ENCODE measurements at places on chromosomes 7 and 10. TPM values are rescaled to one million over a fixed set of nuclear protein-coding genes. Genes with fewer than 3 reads are reported as not detected.

Gene GRM3
- not detected for total RNA-seq

Gene CPXM2
- total RNA-seq: not detected

Gene SPDYE1
- not detected for total RNA-seq

Gene EGR2
- total RNA-seq: 0.32 TPM

Gene OR6B1
- not detected for total RNA-seq

Gene NUTM2E
- total RNA-seq: not detected

Gene SEC23IP
- total RNA-seq: 34.9 TPM

Gene OAT
- total RNA-seq: 71.9 TPM

Gene OGDHL
- total RNA-seq: 0.30 TPM

Gene MGAM2
- not detected for total RNA-seq

DNA sequence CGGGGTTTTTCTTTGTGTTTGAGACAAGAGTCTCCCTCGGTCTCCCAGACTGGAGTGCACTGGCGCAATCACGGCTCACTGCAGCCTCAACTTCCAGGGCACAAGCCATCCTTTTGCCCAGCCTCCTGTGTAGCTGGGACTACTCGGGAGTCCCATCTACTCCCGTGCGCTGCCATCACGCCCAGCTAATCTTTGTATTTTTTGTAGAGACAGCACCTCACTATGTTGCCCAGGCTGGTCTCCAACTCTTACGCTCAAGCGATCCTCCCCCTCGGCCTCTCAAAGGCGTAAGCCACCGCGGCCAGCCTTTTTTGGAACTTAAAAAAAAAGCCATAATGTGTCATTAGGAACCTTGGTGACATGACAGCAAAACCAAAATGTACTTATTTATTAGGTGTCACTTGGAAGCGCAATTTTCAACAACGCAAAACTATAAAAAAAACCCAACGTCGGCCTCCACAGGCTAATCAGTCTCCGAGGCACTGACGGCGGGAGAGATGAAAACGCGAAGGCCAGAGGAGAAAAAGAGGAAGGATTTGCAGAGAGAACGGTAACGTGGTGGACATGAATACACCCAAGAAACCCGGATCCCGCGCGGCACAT, 911 bp upstream of the HNRNPH3 start:
- no peak for DNase-seq

GRCh38 chr10:29554660-29555059, 80.1 kb downstream of the SVIL start:
- no peak for DNase-seq

DNA sequence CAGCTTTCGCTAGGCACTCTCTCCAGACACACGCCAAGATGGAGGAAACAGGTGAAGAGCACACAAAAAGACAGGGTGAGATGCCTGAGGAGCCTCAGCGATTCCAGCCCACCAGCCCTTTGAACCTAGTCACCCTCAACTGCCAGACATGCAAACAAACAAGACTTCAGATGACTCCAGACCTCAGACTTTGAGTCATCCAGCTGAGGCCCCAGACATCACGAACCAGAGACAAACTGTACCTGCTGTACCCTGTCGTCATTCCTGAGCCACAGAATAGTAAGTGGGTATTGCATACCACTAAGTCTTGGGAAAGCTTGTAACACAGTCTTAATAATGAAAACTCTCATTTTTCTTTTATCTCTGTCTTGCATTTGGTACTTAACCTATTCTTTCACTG, 126.6 kb upstream of the LSM8 start:
- DNase-seq: no peak

GRCh38 chr7:130971297-130971696, 237.3 kb upstream of the KLF14 start:
- no peak for DNase-seq

GRCh38 chr10:99937630-99938029, 72.1 kb downstream of the DNMBP start:
- no peak for DNase-seq

DNA sequence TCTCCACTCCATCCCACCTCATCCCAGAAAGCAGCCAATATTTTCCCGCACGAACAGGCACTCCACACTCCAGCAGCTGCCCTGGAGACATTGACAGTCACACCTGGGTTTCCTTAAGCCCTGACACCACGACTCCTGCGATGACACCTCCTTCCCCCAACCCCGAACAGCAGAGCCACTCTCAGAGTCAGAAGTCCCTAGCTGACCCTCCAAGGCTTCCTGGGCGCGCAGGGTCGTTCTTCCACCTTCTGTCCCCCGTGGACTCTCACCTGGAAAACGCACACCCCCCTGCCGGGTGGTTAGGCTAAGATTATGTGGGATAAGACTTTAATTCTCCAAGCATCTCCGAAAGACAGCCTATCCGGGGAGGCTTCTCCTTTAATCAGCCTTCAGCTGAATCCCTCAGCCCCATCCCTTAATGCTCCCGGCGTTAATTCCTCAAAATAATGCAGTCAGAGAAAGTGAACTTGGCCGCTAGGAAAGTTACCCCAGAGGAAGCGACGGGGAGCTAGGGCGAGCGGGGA, 1.1 kb downstream of the DENND11 start:
- no peak for DNase-seq

DNA sequence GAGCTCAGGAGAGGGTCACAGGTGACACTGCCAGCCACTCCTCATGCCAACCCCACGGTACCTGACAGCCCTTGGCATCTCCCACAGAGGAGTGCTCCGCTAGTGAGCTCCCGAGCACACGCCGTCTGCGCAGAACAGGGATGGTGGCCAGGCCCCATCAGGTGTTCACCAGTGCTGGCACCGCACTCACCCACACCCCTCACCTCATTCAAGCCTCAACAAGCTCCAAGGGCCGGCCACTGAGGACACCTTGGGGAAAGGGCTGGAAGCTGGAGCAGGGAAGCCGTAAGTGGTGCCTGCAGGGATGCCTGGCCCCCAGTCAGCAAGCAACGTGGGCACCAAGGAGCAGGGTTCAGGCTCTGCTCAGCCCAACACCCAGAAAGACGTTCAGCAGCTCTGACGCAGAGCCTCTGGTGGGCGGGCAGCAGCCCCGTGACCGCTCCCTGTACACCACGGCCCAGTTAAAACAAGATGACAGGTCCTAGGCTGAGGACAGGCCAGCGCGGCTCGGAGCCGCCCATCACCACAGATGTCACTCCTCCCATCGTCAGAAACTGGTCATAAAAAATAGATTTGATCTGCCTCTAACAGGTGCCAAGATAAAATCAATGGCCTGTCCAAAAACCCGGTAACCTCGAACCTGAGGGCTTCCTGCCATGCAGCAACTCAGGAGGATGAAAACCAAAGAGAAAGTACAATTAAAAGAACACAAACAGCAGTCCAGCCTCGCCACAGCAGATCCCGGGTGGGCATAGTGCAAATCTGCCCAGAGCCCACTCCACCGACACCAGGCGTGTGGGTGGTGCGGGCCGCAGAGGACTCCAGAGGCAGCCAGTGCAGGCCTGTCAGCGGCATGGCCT, 275.9 kb downstream of the MAD1L1 start:
- DNase-seq: no peak

DNA sequence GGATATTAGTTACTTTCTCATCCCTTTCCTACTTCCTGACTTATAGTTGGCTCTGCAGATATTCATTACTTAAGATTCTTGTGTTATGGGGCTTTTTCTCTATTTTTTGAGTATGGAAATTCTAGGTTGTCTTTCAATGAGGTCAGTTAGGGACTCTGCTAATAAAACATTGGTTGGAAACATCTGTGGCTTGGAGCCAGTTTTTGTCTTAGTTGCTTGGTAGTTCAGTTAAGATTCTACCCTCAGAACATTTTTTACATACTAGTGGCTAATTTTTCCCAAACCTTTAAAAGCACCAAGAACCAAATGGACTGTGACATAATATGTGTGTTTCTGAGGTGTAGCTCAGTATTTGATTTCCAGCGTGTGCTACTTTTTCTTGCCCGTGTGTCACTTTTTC, 305.6 kb upstream of the FZD1 start:
- DNase-seq: no peak

- no peak for DNase-seq
Observed at GRCh38 chr10:71370031-71370430, 26.7 kb upstream of the CDH23 start.

DNA sequence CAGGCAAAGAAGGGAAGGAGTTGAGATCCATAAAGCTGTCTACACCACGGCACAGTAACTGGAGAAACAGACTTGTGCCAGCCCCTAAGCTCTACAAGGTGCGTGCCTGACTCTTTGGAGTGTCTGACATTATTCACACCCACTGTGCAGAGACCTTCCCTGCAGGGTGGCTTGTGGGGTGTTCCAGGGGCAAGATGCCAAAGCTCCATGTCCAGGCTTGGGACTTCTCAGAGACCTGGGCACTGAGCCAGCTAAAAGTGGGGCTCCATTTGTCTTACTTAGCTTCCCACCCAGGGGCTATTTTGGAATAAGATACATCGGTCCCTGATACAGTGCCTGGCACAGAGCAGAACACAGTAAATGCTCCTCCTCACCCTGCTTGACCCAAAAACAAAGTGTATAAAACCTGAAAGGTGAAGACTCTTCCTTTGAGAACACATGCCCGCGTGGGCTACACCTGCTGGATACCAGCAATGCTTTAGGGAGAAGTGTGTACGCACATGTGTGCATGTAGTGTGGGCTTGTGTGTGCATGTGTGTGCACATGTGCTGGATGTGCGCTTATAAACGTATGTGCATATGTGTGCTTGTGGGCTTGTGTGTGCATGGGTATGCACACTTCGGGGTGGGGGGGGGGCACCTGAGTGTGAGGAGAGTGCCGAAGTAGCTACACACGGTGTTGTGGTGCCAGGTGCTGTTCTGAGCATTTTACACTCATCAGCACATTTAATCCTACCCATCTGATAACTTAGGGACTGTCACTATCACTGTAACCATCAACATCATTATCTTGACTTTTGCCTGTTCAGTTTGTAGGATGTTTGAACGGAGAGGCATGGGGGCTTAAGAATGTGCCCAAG, 143.0 kb downstream of the ARHGAP22 start:
- no peak for DNase-seq

- no peak for DNase-seq
Observed at GRCh38 chr10:127418536-127419168, 130.5 kb upstream of the NPS start.

GRCh38 chr7:51446356-51446755, 129.7 kb upstream of the COBL start:
- no peak for DNase-seq

GRCh38 chr10:65341323-65341925, 1584.4 kb upstream of the LRRTM3 start:
- no peak for DNase-seq

DNA sequence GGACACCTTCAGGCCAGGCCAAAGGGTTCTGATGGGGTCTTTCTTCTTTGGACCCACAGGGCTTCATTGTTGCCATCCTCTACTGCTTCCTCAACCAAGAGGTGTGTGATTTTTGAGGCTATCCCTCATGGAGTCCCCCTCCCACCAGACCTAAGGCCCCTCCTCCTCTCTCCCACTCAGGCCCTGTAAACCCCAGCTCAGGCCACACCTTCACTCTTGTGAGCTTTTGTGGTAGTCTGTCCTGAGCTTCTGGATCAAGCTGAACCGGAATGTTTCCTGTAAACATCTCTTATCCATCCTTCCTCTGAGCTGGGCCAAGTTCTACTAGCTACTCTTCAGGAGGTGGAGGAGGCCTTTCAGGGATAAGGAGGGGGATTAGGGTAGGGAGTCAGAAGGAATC, 13.5 kb downstream of the GHRHR start:
- DNase-seq: no peak

- DNase-seq: no peak
Observed at GRCh38 chr10:26637521-26638275, 59.8 kb upstream of the PDSS1 start.

DNA sequence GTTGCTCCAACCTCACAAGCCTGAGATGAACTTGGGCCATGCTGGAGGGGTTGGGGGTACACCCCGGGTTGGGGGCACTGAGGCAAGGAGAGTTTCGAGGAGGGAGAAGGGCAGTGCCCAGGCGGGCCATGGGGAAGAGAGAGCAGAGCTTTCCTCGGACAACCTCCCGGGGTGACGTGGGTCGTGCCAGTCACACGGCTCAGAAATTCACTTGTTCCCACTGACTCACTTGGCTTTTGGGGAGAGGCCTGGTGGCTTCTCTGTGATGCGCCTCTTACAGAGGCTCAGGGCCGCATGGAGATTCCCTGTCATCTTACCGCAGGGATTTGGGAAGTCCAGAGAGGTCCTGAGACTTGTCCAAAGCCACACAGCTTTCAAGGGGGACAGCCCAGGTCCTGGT, 2.9 kb downstream of the LAT2 start:
- DNase-seq: no peak

GRCh38 chr10:104032144-104032775, 53.4 kb downstream of the COL17A1 start:
- DNase-seq: no peak

DNA sequence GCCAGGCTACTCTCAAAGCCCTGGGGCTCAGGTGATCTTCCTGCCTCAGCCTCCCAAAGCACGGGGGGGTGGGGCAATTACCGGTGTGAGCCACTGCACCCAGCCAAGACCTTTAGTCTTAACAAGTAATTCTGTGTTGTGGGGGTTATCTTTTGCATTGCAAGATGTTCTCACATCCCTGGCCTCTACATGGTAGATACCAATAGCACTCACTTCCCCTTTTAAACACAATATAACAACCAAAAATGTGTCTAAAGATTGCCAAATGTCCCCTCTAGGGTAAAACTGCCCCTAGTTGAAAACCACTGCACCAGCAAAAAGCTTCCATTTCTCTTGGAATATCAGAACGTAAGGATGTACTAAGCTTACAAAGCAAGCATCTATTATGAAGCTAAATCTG, 225.0 kb downstream of the CTNNA3 start:
- no peak for DNase-seq
